ENCODE measurements at places on chromosomes 12 and 14.

GRCh38 chr14:93343266-93343665 is 3.7 kb upstream of the COX8C start:
- no peak for DNase-seq

DNA sequence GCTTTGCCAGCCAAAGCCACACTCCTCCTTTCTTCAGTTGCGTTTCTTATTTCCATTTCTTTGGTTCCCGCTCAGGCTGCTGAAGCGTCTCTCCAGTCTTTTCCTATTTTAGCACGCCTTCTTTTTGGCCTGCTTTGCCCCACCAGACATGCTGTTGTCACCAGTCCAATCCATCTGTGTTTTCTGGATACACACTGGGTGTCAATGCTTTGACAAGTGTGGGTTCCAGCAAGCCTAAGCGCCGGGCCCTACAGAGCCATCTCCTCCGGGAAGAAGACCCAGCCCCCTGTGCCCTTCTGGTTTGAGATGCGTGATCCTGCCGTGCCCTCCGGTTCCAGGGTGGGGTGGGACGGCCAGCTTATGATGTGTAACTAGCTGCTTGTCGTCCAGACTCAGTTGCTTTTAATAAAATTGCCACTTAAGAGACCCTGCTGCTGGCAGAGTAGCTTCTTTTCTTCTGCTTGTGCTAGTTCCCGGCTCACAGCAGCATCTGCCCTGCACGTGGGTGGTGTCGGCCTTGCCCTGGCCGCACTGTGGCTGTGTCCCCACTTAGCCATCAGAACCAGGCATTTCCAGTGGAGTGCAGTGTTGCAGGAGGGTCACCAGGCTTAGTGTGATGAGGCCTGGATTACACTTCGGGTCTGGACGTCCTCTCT is 29.7 kb downstream of the EML1 start:
- no peak for DNase-seq

DNA sequence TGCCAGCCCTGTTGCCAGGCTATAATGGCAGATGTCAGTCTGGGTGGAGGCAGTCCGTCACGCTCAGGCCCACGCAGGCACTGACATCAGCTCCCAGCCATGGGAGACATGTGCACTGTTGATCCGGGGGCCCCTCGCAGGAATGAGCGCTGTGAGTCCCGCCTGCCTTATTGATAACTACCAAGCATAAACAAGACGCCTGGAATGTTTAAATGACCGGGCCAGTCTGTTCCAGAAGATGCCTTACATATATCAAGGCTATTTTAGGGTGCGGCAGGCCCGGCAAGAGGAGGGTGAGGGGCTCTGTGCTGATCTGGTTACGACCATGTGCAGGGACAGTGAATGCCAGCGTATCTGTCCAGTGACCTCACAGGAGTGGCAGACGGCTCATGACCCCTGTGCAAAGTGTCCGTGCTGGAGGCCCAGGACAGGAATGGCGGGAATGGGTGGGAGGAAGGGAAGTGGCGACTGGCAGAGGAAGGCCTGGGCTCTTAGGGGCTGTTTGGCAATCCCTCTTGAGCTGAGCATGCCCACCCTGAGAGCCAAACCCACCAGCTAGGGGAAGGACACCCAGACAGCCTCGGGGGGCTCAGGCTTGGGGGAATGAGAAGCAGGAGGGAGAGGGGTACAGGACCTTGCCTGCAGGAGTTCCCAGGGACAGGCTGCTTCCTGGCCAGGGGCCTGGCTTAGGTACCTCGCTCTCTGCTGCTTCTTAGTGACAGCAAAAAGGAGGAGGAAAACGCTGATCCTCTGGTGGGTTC is 49.3 kb downstream of the DLK1 start:
- DNase-seq, result no peak

- DNase-seq, result no peak
Observed at GRCh38 chr12:2457215-2457932, 337.4 kb upstream of the FKBP4 start.

DNA sequence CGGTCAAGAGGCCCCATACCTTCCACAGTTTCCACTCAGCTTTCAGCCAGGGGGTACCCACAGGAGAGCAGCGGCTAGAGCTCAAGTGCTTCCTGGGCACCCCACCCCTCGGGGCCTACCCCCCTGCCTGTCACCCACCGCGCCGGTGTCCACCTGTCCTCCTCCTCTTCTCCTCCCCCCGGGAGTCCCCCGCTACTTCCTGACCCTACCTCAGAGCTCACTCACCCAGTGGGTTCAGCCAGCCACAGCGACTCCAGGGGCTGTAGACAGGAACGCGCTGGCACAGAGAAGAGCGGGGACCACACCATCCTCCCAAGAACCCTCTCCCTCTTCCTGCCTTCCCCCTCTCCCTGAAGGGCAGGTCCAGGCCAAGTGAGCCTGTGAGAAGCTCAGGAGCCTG is 123.0 kb downstream of the ESRRB start:
- DNase-seq, result no peak

All from GM12878 (cell line).